Stimulated activated naive CD8-positive, alpha-beta T cell treated with anti-CD3 and anti-CD28 coated beads, Interleukin-15, amount 100 ng/mL, for 72 hours (primary cell): ENCODE measurements at places on chromosomes 11 and 22.

DNA sequence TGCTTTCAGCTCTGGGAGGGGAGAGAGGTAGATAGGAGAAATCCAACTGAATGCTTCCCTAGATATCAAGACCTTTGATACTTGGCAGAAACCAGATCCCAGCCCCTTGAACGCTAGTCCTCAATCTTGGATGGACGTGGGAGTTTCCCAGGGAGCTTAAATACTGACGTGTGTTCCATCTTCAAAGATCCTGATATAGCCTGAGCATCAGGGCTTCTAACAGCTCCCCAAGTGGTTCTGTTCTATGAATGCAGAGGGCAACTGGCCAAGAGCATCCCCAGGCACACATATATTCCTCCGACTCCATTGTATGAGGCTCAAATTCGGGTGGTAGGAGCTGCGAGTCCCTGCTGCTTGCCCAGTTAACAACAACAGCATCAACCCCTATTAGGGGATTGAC, 8.7 kb upstream of the ACCS start:
- no peak for DNase-seq

DNA sequence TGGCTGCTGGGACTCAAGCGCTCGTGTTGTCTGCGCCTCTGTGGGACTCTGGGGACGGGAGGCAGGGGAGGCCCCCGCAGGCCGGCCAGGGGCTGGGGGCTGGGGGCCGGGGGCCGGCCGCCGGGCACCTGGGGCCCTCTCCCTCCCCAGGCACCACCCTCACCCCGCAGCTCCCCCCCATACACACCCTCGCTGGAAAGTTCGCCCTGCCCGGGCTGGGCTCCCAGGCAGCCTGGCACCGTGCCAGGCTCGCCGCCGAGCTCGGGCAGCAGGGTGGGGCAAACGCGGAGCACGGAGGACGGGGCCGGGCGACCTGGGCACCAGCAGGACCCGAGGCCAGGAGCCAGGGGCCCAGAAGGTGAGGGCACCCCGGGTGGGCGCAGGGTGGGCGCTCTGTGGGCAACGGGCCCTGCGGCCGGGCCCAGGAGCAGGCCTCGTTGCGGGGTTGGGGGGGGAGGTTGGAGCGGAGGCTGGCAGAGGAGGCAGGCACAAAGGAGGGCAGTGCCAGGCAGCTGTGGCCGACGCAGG, 76.7 kb upstream of the WNT7B start:
- peak; percentile 67 for DNase-seq

DNA sequence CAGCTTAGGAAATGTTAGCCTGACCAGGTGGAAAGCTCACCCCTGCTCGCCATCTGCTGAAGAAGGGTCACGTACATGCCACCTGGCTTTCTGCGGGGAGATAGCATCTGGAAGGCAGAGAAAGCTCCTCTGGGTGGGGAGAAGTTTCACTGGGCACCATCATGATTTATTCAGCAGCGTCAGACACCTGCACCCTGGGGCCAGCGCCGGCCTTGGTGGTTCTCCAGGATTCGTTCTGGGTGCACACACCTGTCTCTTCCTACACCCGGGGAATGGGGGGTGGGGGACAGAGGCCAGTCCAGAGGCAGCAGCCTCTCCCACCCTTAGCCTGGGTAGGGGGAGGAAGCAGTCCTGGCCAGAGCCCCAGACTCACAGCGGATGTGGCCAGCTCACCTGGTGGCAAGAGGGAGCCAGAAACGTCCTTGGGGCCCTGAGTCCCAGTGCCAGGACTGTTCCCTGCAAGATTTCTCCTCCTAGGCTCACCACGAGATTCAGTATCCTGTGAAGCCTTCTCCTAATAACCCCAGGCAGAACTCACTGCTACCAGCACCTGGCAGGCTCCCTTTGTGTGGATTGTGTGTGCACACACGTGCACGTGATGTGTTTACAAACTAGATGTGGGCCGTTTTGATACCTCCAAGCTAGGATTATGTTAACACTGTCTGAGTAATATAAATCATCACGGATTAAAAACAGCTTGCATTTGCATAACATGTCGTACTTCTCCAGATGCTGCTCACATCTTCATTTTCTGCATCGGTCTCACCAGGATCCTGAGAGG, 17.3 kb upstream of the RASD2 start:
- no peak for DNase-seq

- no peak for DNase-seq
Measured at GRCh38 chr11:47941907-47942558, 38.3 kb upstream of the PTPRJ start.

DNA sequence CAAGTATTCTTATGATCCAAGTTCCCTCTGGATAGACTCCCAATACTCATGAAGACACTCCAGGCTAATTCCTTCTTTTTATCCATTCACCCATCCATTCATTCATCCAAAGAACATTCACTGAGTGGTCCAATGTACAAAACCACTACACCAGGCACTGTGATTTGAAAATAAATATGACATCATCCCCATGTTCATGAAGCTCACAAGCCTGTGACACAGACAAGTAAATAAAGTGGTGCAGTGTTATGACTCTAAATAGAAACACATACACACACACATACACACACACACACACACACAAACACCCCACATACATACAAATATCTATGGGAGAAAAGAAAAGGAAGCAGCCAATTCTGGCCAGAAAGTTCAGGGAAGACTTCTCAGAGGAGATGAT, 35.5 kb downstream of the MTMR2 start:
- no peak for DNase-seq

DNA sequence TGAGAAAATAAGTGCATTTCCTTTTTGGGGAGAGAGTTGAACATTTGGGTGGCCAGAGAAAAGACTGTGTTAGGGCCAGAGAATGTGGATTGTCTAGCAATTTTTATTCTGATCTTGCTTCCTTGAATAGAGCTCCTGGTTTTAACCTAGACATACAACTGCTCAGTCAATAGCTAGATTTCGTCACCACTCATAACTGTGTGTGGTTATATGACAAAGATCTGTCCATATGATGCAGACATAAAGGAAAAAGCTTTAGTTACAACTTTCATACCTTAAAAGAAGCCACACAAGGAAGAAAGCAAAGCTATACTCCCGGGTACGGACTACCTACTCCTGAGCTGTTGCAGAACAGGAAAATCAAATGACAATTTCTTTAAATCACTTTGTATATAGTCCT, 37.2 kb downstream of the MS4A6A start:
- DNase-seq: no peak

GRCh38 chr11:31500560-31500959, 8.9 kb downstream of the IMMP1L start:
- DNase-seq: no peak

DNA sequence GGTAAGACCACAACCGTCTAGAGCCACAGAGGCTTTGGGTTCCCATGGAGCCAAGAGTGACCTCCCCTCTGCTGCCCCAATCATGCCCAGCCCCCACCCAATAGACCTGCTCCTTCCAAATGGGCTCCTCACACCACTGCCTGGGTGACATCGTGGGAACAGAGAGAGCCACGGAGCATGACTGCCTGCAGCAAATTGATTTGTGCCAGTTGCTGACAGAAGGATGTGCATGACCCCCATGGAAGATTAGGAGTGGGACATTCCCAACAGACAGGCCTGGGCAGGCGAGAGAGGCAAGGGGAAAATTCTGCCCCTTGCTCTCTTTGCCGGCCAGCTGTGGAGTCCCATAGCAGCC, 88.5 kb downstream of the TENM4 start:
- DNase-seq: no peak

DNA sequence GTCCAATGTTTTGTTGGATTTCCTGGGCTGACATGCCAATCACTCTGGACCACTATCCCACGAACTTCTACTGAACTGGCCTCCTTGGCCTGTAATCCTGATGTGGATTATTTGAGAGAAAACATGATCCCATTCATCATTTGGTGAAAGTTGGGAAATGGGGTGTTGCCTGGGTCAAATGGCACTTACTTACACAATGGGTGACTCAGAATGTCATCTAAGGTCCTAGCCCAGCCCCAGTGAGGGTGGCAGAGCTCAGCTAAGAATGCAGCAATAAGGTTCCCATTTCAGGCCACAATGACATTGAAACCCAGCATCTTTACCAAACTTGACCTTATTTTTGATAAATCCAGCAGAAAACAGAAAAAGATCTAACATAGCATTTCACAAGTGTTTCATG, 8.0 kb upstream of the DSCAML1 start:
- no peak for DNase-seq
